GM20000 (cell line): ENCODE measurements at places on chromosomes 4 and X.
A peak's percentile ranks its signal among the peaks of the same experiment; 100 is the strongest.

DNA sequence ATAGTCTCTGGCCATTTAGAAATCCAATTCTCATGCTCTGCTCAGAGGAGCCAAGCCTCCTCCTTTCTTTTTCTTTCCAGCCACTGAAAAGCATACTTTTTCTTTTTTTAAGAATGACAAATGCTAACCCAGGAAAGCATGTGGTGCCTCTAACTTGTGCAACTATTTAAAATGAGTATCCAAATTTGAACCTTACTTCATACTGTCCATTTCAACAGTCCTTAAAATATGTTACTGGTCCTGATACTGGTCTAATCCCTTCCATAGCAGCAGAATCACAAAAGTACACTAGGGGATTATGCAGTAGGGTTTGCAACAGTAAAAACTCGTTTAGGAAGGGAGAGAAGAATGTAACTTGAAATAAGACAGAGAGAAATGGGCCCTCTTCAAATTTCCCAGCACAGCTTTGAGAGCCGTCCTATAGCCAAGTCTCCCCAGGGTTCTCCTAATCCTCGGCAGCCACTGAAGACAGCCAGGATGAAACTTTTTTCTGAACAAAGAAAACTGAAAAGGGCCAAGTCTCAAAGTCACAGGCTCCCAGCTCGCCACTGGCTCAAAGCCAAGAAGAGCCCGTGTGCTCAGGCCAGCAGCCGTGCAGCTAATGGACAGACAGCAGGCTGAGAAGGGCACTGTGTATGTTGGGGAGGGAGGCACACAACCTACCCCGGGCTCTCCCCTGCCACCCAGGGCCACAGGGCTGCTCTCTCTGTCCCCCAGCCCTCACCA is 39.5 kb downstream of the GPC4 start:
- no peak for DNase-seq

DNA sequence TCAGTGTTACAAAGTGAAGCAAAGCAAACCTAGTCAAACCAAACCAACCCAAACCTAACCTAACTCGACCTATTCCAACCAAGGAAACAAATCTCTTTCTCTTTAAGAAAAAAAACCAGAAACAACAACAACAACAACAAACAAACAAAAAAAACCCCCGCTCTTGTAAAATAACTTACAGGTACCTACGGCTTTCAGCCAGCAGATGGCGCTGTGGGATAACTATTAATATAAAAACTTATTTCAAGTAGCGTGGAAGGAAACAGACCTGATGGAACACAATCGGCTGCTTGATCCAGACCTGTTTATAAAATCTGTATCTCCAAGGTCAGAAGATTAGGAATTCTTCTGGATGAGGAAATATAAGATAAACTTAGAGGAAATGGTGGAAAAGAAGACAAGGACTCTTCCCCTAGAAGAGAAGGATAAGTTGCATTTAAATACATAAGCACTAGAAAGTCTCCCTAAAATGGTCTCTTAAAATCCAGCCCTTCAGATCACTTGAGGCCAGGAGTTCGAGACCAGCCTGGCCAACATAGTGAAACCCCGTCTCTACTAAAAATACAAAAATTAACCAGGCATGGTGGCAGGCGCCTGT is 34.4 kb upstream of the CDKL5 start:
- DNase-seq = peak; percentile 28

DNA sequence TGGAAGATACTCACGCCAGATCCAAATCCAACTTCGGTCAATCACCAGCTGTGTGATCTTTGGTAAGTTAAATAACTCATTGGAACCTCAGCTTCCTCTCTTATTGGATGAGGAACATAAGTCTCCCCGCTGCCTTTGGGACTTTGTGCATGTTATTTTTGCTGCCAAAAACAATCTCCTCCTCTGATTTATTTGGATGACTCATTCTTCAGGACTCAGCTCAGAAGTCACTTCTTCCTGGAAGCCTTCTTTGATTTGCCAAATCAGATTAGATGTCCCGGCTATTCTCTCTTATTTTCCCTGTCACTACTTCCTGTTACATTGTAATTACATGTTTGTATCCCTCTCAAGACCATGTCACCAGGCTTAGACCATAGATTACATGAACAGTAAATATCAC is 138.0 kb upstream of the BOD1L1 start:
- no peak for DNase-seq

DNA sequence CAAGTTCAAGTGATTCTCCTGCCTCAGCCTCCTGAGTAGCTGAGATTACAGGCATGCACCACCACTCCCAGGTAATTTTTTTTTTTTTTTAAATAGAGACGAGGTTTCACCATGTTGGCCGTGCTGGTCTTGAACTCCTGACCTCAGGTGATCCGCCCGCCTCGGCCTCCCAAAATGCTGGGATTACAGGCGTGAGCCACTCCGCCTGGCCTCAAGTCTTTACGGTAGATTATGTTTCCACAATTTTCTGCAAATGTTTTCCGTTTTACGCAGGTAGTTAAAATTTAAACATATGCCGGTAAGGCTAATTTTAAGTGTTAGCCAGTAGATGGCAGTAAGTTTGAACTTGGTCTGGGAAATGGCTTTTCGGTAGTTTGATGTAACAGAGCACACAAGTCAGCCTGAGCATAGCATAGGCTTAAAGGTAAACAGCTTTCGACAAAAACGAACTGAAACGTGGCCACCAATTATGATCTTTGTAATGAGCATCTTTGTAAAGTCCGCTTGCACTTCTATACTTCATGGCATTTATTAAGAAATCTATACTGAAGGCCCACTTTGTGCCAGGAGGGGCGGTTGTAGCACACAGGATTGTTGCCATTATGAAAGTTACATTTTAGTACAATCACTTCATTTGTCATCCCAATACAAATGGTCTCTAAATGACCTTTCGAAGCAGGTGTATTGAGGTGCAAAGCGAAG is 31.1 kb downstream of the CCKAR start:
- DNase-seq = peak; percentile 54

DNA sequence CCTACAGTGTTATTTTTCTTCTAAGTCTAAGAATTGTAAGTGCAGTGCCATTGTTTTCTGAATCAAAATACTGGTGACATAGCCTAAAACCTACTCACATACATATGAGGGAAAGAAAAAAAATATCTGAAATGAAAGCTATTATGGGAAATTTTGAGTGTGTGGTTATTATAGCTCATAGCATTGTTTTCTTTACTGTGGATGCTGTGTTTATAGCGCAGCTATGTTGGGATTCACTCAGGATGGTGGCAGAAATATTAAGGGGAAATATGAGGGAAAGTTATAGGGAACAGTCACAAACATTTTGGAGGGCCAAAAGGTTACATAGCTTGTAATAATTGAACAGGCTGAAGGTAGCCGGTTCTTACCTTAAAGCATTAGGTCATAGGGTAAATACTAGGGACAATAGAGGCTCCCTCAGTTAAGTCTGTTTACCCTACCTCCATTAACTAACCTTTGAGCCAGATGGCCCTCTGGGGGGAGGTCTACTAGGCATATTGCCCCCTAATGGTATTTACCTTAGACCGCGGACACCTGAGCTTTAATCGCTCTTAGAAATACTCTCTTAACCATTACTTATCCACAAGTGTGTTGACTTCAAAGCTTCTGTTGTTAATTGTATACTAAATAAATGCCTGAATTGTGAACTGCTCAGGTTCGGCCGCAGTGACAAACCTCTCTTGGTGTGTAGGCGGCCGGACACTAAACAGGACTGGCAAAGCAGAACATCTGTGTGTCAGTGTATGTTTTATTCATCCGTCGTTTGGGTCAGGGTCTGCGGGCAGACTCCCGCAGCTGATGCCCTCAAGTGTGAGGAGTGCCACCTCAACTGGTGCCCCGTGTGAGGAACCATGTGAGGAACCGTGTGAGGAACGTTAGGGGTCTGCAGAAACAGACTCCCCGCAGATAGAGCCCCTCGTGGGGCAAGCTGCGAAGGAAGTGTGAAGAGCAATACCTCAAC is 21.3 kb upstream of the SULT1B1 start:
- no peak for DNase-seq

GRCh38 chrX:53433651-53434639 is at the start of gene HSD17B10:
Gene HSD17B10 (minus strand): TSS chrX:53434370. CDS start chrX:53434345, 25 bp downstream.
- peak; percentile 83 for DNase-seq

DNA sequence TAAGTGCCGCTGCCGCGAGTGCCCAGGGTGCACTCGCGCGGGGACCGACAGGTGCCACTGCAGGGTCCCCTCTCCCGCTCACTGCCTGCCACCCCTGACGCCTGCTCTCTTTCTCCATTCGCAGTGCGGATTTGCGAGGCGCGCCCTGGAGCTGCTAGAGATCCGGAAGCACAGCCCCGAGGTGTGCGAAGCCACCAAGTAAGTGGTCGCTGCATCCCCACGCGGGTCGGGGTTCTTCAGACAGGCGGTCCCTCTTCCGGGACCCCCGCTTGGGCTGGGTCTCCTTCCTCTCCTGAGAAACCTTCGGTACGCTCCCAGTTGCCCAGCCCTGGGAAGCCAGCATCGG is 547 bp downstream of the GUCY1A1 start:
- peak; percentile 66 for DNase-seq

- peak; percentile 60 for DNase-seq
Observed at GRCh38 chrX:1453395-1453783, 680 bp upstream of the ASMTL start.

DNA sequence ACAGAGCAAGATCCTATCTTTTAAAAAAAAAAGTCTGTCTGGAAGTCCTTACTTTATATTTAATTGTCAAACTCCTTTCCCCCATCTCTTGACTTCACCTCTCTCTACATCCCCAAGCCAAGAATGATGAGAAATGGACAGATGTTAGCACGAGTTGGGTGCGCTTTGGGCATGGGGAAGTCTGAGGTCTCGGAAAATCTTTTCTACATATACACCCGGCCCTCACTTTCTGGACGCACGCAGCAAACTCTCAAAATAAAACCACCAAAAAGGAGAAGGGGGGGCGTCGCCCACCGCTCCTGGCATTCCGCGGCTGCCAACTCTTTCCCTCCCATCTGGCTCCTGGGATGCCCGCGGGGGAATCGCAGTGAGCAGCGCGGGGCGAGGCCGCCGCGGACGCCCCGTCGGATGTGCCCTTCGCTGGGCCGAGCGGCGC is 756 bp downstream of the IGFBP7 start:
- DNase-seq = peak; percentile 23

- DNase-seq = no peak
Observed at GRCh38 chr4:39658756-39659155, 20.1 kb upstream of the SMIM14 start.

- DNase-seq = no peak
Observed at GRCh38 chr4:77701121-77701520, 95.5 kb downstream of the CXCL13 start.

- DNase-seq = no peak
Observed at GRCh38 chrX:154121961-154122360, 22.1 kb upstream of the OPN1LW start.

- no peak for DNase-seq
Observed at GRCh38 chrX:460116-460515, 73.4 kb upstream of the PPP2R3B start.
